Transverse colon (tissue), 4 donors: ENCODE measurements at places on chromosomes 12 and 14.
A peak's percentile ranks its signal among the peaks of the same experiment; 100 is the strongest.

- peak; percentile 65 for DNase-seq
These were observed at the start of gene HOXC5 for GRCh38 chr12:54032627-54033100. TSS of gene HOXC5 (plus strand) at chr12:54033050. CDS start at chr12:54033123, 73 bp downstream.

GRCh38 chr12:49054524-49054923 lies 6.1 kb downstream of the KMT2D start:
- no peak for DNase-seq

- no peak for DNase-seq
These were observed 16.9 kb upstream of the SLC6A15 start for GRCh38 chr12:84929501-84929900.

- DNase-seq = no peak
These were observed 12.2 kb downstream of the CHURC1 start for GRCh38 chr14:64926398-64926995.

GRCh38 chr14:95431199-95432143 lies 85.0 kb downstream of the SYNE3 start:
- DNase-seq = no peak

- DNase-seq = no peak
These were observed 166.0 kb downstream of the RPS29 start for GRCh38 chr14:49420201-49420600.

- DNase-seq = no peak
These were observed 182.9 kb downstream of the DICER1 start for GRCh38 chr14:94974422-94974821.

DNA sequence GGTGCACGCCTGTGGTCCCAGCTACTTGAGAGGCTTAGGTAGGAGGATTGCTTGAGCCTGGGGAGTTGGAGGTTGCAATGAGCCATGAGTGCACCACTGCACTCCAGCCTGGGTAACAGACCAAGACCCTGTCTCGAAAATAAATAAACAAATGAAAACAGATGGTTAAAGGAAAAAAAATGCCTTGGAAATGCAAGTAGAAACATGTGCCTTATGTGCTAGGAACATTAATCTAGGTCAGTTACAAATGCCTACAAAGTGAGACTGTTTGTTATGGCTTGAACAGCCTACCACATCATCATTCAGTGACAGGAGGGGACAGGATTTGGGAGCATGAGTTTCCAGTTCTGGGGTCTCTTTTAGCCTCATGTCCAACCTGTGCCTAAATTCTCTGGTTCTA lies 52.4 kb upstream of the BCAT1 start:
- no peak for DNase-seq

- no peak for DNase-seq
These were observed 14.5 kb downstream of the R3HDM2 start for GRCh38 chr12:57416039-57416996.

DNA sequence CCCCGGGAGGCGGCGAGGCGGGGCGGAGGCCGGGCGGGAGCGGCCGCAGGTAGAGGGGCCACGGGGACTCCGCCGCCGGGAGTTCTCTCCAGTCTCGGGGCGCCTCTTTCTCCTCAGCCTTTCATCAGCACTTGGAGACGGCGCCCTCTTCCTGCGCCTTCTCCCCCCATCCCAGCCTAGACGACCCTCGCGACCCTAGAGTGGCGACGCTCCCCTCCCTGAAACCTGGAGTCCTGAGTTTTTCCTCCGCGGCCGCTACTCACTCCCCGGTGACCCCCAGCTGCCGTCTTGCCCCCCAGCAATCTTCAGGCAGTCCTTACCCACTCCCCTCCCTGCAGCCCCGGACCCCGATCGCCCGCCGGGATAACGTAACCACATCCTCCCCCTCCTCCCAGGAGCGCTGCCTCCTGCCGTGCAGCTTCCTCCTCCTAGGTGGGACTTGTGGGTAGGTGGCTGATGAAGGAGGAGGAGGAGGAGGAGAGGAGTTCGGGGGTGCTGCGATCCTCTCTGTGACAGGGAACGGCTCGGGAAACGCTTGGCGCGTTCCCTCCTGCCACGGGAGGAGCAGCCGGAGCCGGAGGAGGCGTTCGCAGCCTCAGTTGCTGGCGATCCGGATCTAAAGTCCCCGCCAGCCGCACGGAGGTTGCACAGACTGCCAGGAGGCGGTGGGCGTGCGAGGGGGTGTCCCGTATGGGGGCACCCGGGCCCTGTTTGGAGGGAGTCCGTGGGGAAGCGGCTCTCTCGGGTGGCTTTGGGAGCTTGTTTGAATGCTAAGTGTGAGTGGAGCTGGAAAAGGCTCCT lies 891 bp downstream of the PLEKHA5 start:
- peak; percentile 37 for DNase-seq

DNA sequence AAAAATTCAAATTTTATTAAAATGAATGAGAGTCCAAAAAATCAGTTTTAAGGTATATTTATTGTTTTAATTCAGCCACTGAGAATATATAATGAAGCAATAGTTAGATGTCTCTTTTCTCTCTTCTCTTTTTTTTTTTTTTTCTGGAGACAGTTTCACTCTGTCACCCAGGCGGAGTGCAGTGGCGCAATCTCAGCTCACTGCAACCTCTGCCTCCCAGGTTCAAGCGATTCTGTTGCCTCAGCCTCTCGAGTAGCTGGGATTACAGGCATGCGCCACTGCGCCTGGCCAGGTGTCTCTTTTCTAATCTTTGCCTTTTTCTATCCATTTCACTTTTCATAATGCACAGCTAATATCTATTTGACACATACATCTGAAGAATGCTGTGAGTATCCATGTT lies 307.1 kb upstream of the RGS6 start:
- DNase-seq = no peak

DNA sequence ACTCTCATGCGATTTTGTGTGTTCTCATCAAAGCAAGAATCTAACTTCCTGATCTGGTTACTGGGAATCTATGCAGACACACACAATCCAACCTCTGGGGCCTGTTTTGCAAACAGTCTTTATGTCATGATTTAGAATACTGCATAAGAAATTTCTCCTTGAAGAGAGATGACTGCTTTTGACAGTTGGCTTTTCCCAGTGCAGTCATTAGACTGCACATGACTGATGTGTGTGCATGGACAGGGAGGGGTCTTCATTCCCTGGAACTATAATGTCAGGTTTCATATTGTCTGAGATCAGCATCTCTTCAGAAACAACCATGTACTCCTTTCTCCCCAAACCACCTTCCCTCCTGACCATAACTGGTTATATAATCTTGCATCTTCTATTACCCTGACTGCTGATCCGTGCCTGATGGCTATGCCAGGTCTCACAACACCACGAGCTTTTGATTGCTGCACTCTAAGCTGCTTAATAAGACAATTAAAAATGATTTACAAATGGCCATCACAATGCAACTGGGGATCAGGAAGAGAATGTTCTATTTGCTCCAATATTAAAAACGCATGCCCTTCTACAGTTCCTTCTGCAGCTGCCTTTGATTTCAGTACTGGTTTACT lies 995.4 kb downstream of the NRXN3 start:
- DNase-seq = no peak

- DNase-seq = no peak
These were observed 148.6 kb upstream of the CPSF6 start for GRCh38 chr12:69090722-69091121.

DNA sequence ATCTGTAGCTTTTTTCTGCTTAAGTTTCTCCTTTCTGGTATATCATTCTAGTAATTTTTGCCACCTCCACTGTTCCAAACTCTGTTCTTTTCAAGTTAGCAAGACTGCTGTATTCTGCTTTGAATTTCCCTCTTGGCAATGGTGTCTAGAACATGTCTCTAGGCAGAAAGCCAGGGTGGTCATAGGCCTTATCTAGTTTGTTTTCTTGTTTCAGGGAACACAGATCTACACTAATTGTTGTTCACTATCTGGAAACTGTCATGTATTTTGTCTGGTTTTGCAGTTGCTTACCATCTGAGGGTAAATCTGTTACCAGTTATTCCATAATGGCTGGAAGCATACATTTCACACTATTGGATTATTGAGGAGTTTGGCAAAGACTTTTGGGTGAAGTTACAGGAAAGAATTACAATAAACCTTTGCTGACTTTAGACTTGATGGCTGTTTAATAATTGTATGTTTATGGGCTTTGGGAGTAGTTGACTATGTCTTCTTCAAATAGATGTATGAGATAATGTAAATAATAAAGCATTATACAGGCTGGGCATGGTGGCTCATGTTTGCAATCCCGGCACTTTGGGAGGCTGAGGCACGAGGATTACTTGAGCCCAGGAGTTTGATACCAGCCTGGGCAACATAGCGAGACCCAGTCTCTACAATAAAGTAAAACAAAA lies 41.4 kb downstream of the FUT8 start:
- no peak for DNase-seq

DNA sequence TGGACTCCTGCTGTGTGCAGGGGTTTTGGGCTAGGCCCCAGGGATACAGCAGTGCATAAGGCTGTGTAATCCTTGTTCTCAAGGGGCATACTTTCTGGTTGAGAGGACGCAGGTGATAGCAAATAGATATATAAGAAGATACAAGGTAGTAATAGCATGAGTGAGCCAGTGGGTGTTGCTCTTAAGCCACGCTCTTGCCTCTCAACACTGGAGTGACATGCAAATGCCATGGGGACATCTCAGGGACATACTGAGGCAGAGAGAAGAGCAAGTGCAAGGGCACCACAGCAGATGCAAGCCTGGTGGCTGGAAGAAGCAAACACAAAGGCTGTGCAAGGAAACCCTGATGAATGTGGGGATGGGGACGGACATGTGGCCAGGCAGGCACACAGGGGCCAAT lies 223.3 kb downstream of the CHST11 start:
- DNase-seq = no peak

DNA sequence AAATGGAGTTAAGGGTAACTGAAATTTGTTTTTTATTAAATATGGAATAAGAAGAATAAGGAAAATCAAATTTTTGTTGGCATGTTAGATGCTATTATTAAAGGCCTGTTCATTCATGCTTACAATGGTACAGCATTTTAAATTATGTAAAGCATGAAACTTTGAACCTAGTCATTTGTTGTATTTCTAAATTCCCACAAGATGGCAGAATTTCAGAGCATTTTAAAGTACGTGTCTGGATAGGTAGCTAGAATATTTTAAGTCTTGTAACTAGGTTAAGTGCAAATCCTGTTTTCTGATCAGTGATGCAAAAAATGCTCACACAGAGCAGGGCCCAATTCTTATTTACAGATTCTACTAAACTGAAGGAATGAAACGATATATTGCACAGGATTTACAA lies 585.6 kb upstream of the MIS18BP1 start:
- no peak for DNase-seq

- no peak for DNase-seq
These were observed 120.7 kb downstream of the C12orf75 start for GRCh38 chr12:105451211-105451610.

DNA sequence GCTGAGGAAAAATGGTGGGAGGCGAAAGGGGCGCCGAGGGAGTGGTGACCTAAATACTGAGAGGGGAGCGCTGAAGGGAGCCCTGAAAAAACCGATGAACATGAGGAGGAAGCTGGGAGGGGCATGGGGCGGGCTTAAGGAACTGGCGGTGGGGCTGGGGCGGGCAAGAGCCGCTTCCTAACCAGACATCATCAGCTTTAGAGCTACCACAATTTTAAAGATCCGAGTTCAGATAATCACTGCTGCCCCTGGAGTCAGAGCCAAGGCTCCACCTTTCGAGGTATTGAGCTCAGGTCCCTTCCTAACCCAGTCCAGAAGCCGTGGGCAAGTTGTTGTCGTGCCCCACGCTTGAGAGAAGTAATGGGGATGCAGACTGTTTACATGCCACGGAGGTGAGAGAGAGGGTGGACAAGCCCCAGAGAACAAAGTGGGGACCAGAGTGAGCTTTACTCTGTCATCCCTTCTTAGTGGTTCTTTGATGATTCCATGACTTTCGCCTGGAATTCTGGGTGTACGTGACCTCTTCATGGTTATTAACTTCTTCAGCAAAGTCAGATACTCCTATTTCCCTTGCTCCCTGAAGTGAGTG lies 393 bp downstream of the ORMDL2 start:
- DNase-seq = no peak

DNA sequence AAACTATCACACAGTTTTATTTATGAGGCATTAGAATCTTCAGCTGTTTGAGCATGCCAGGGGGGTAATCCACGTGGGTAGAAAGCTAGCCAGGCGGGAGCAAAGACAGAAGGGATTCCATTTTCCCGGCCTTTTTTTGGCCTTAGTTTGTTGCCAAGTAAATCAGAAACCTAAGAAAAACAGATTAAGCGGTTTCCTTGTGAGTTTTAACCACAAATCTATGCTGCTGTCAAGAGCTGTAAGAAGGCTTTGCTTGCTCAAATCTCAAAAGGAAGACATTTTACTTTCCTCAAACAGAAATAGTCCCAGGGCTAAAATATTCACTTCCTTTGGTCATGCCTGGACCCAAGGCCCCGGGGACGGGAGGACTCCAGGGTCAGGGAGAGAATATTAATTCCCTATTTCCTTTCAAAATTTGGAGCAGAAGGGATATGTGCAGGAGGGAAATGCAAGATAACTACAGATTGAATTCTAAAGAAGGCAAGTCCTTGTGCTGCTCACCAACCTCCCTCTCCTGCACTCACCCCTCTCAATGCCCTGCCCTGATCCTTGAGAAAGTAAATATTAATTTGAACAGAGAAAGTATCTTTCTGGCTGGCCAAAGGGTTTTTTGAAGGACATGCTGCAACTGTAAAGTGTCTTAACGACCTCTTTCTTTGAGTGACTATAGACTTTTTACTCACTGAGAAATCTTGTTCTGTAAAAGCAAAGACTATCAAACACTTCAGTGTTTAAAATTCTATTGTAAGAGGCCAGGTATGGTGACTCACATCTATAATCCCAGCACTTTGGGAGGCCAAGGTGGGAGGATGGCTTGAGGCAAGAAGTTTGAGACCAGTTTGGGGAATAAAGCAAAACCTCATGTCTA lies 75.7 kb downstream of the HSD17B6 start:
- no peak for DNase-seq

DNA sequence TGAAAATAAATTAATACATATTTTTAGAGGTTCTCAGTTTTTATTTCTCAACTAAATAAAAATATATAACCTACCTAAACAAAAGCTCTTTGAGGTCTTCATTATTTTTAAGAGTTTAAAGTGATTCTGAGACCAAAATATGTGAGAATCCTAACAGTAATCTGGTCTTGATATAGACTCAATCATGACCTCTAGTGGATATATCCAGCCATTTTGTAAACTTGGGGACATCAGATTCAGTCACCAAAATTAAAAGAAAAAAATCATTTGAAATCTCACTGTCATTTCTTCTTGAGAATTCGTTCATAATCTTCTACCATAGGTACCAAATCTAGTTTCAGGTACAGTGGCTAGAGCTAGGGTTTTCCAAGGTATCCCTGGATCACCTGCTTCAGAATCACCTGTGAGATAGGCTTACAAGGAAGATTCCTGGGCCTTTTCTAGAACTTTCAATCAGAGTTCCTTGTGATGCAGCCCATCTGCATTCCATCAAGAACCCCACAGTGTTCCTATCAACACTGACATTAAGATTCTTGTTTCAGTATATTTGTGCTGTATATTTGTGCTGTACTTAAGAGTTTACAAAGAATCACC lies 214.9 kb downstream of the ADAMTS20 start:
- DNase-seq = no peak
